ENCODE measurements at places on chromosomes 7 and 10.
A peak's percentile ranks its signal among the peaks of the same experiment; 100 is the strongest.

DNA sequence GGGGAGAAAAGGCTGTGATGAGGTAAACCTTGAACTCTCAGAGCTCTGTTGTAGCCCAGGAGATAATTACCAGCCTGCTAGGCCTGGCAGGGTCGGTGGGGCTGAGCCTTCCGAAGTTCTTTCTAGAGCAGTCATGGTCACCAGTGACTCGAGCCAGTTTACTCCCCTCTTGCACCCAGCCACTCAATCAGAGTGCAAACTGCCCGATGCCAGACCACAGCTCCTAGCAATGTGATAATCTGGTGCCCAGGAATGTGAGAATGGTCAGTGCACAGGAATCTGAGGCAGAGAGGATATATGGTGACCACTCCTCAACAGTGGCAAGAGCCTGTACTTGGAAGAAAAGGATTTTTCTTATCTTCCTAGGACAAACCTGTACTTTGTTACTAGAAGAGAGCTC is 46.4 kb upstream of the KMT2E start:
- no peak for DNase-seq

DNA sequence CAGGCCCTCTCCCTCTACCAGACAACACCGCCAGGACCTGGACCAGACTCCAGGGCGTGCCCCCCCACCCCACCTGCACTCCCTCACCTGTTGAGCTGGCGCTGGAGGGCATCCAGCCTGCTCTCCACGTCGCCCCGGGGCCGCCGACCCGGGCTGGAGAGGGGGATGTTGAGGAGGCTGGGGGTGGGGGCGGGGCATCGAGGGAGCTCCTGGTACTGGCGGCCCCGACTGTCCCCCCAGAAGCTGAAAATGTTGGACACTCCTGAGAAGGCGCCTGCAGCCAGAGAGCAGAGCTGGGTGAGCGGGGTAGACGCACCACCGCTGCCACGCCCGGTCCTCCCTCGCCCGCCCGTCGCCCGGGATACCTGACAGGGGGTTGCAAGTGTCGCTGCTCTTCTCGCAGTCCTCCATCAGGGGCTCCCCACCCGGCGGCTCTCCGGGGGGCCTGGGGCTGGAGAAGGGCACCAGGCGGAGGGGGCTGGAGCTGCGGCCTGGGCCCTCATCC is 30.8 kb downstream of the KCNH2 start:
- no peak for DNase-seq

DNA sequence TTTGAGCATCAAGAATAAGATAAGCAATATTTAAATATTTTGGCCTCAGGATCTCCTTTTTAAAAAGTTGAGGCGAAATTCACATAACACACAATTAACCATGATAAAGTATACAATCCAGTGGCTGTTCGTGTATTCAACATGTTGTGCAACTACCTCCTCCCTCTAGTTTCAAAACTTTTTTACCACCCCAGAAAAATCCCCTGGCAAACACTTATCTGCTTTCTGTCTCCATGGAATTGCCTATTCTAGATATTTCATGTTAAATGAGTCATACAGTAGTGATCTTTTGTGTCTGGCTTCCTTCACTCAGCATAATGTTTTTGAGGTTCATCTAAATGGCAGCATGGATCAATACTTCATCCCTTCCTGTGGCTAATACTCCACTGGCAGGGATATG is 31.8 kb upstream of the IL15RA start:
- DNase-seq = no peak

DNA sequence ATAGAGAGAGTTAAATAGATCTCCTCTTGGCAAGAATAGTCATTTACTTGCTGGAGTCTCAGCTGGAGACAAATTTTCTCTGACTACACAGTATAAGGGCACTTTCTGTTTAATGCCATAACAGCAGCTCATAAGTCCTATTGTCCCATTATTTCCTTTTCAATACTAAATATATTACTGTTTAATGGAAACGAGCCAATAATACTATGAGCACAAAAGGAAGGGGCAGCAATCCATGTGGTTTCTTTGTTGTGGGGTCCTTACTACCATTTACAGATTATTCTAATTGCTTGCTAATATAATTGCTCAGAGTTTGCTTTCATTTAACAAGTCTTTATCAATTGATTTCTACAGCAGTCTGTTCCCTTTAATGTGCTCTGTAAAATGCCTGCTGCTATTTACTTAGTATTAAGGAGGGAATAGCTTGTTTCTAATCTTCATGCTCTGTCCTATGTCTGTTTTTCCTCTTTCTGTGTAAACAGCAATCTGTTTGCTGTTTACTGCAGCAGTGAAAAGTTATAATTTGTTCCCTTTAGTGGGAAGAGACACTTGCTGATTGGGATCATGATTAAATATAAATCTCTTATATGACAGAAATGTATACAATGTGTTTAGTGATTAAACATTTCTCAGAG is 296.2 kb upstream of the SMIM30 start:
- no peak for DNase-seq

DNA sequence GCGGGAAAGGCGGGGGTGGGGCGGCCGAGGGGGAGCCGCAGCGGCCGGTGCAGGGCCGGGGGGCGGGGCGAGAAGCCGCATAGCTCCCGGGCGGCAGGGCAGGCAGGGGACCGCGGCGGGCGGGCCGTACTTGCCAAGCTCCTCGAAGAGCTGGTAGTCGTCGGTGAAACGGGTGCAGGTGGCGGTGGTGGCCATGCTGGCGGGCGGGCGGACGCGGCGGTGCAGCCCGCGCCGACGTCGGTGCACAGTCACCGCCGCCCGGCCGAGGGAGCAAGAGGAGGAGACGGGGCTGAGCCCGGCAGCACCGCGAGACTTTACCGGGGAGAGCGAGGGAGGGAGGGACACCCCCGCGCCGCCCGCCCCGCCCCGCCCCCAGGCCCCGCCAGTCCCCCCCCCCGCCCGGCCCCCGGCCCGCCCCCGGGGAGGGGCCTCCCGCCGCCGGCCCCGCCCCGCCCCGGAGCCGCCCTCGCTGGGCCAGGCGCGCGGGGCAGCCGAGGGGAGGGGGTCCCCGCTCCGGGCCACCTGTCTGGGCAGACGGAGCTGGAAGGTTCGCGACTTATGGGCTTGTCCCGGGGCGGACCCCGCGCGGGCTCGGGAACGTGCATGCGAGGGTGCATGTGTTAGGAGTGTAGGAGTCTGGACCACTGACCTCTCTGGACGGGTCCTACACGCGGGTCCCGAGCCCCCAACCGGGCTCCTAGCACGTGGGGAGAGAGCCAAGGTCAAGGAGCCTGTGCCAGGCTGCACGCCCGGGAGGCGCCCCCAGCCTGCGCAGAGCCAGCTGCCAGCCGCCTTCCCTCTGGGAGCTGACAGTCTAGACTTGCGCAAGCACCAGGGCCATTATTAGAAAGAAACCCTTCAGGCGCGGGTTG is at the start of gene CAMK2G:
Gene CAMK2G, minus strand, starts transcription at position 289 of the 872 bp plus-strand sequence. Its CDS starts 94 bp downstream, at position 195.
- peak; percentile 68 for DNase-seq

DNA sequence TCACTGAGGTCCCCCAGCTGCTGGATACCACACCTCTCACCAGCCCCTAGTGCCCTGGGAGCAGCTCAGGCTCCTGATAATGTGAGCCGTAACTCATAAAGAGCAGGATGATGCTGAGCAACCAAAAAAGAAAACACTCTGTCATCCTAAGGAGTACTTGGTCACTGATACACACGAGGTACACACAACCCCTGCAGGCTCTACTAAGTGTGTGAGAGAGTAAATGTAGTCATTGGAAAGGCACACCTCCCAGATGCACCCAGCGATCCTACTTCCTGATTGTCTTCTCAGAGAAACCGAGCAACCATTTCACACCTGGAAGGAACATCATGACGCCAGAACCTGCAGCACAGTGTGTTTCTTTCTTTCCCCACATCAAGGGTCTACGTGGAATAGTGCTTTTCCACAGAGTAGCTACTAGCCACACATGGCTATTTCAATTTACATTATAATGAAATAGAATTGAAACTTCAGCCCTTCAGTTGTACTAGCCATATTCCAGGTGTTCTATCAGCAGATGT is 34.2 kb downstream of the FIGNL1 start:
- DNase-seq = no peak

All from stimulated activated CD8-positive, alpha-beta memory T cell treated with anti-CD3 and anti-CD28 coated beads, Interleukin-4, amount 100 ng/mL, for 24 hours (primary cell).